ENCODE measurements at places on chromosomes 11 and 22. TPM values are rescaled to one million over a fixed set of nuclear protein-coding genes. Genes with fewer than 3 reads are reported as not detected.
A peak's percentile ranks its signal among the peaks of the same experiment; 100 is the strongest.

- DNase-seq, result no peak
These were observed 14.5 kb downstream of the LSP1 start for GRCh38 chr11:1867381-1867780.

DNA sequence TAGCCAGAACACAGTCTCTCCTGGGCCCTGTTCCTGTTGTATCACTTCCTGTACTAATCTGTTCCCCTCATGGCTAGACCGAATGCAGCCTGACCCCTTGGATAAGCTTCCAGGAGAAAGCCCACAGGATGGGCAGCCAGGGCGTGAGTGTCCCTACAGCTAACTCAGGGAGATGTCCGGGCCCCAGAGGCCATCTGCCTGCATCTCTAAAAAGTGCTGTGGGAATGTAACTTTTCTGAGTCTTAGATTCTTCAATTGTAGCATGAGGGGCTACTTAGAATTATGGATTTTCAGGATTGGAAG is 7.7 kb upstream of the MALAT1 start:
- DNase-seq, result no peak

GTSE1 gene
- total RNA-seq, result 6.3 TPM

SMIM35 gene
- not detected for total RNA-seq

GRCh38 chr11:80186692-80187091 is 745.9 kb upstream of the TENM4 start:
- no peak for DNase-seq

ACTN3 gene
- total RNA-seq, result under 0.01 TPM

DNA sequence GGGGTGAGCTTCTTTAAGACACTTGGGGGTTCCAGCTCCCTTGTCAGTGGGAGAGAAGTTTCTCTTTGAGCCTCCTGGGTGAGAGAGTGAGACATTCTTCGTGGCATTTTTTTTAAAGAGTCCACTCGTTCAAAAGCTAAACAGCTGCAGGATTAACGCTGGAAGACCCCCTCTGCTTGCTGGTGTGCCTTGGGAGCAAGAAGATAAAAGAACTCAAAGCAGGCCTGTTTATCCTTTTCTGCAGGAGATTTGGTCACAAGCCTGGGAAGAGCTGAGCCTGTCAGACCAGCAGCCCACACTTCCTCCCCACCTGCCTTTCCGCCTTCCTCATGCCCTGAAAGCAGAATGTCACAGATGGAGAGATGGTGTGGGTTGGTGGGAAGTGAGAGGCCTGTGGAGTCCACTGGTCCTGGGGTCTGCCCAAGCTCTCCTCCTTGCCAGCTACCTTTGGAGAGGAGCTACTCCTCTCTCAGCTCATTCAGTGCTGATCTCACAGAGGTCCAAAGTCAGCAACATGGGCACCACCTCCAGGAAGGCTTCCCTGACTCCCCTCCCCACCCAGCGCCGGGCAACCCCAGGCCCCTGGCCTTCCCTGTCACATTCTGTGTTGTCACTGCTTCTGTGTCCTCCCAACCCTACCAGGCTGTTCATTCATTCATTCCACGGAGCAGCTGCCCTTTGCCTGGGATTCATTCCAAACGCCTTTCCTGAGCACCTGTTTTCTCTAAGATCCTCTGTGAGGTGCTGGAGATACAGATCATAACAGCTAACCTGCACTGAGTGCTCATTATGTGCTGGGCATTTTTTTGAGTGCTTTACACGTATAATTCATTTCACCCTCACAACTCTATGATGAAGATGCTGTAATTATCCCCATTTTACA is 6.7 kb downstream of the GDPD5 start:
- no peak for DNase-seq

ALG12 gene
- total RNA-seq, result 19.7 TPM

DNA sequence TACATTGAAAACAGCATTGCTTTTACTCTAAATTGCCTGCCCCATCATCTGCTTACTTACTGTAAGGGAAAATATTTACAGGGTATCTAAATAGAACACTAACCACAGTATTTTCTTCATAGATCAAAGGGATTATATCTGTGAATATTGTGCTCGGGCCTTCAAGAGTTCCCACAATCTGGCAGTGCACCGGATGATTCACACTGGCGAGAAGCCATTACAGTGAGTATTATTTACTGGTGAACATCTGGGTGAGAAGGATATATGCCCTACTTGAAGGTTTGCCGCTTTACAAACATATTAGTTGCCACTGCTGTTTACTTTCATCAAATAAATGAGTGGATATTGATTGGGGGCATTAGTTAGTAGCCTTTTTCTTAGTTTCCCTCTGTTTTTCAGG is 5.9 kb upstream of the CNTF start:
- peak; percentile 45 for DNase-seq

C11orf21 gene
- total RNA-seq, result not detected

KCNK4 gene
- not detected for total RNA-seq

CTSW gene
- 0.13 TPM for total RNA-seq

DNA sequence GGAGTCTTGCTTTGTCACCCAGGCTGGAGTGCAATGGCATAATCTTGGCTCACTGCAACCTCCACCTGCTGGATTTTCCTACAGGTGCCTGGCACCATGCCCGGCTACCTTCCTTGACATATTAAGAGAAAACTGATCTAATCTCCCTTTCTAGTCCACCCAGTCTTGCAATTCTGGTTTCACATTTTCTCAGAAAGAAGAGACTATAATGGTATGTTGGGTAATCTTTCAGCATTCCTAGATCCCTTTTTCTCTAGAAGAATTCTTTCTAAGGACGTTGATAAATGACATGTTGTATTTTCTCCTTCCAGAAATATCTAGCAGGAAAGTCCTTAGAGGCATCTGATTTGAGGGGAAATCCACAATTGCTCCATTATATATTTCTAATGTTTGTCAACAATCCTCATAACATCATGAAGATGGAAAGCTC is 10.4 kb upstream of the HSPA8 start:
- no peak for DNase-seq

GRCh38 chr22:49365910-49366309 is 461.8 kb downstream of the BRD1 start:
- no peak for DNase-seq

DNA sequence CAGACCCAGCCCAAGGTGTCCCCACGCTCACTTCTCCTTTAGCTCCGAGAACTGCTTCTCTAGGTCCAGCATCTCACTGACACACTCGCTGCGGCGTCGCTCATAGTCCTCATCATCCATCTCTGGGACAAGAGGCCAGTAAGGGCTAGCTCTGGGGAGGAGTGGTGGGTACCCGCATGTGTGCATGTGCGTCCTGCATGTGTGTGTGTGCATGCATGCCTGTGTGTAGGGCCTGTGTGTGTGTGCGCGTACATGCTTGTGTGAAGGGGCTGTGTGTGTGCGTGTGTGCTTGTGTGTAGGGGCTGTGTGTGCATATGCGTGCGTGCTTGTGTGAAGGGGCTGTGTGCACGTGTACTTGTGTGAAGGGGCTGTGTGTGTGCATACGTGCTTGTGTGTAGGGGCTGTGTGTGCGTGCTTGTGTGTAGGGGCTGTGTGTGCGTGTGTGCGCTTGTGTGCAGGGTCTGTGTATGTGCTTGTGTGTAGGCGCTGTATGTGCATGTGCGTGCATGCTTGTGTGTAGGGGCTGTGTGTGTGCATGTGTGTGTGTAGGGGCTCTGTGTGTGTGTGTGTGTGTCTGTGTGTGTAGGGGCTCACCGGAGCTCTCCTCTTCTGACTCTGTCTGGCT is 3.3 kb downstream of the BRMS1 start:
- no peak for DNase-seq

- no peak for DNase-seq
These were observed 24.2 kb downstream of the PRDM10 start for GRCh38 chr11:129978447-129978846.

GRCh38 chr11:82527081-82527584 is 206.5 kb downstream of the FAM181B start:
- no peak for DNase-seq

DNA sequence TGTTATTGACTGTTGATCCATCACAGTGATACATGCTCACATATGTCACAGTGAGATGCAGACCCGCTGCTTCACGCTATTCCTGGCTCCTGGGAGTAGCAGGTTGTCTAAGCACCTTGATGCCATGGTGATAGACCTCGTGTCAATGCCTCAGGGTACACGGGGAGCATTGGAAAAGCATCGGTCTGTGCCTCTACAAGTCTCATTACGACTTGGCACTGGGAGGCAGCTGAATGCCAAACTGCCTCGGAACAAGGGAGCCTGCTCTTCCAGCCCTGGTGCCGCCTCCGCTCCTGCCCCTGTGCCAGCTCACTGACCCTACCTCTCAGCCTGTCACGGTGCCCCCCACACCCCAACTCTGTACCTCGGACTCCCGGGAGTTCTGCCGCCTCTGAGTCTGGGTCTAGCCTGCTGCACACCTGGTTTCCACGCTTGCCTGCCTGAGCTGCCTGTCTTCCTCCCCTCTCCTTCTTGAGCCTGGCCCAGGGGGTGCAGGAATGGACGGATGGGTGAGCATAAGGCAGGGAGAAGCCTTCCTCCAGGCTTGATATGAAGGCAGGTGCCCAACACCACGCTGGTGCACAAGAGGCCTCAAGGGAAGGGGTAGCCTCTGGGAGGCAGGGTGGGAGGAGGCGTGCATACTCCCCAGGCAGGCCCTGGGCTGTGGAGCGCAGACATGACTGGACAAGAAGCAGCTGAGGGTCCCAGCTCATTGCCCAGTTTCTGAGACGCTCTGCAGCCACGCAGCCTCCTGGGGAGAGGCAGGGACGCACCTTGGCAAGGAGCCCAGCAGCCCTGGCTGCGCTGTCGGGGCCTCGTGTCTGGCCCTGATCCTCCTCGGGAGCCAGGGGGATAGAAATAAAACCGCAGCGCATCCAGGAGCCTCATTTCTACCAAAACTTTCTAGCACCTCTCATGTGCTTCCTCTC is 1.8 kb upstream of the NFAM1 start:
- DNase-seq, result no peak

DNA sequence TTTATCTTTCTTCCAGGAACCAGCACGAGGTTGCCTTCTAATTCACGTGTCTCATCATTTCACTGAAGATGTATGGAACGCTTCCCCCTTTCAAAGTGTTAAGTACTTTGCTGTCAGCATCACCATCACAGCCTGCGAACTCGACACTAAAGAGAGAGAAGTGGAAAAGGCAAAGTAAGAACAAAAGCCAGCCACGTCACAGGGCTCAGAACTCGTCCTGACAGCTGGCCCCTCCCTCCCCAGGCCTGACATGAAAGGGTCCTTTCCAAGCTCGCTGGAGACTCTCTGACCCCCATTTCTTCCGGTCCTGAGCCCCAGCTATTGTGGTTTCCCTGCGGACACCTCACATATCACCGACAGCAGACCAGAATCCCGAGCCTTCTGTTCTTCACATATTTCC is 177.8 kb upstream of the NTM start:
- DNase-seq, result no peak
